ENCODE measurements at places on chromosomes 11 and 22.

DNA sequence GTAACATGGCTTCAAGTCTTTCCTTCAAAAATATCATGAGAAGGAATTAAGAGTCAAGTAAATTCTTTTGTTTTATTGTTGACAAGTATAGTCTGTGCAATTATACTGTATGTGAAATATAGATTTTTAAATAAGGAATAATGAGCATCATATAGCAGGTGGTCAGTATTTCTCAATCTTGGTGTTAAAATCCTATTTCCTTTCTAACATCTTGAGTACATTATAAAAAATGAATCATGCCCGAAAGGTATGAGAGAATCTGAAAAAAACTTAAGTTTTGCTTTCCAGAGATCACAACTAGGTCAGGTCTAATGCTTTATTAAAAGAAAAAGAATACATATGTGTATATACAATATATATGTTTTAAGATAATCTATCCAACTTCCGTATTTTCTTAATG lies 53.1 kb downstream of the KIF18A start:
- no peak for DNase-seq

- DNase-seq = no peak
Measured at GRCh38 chr11:62012832-62013461, 45.5 kb upstream of the FTH1 start.

DNA sequence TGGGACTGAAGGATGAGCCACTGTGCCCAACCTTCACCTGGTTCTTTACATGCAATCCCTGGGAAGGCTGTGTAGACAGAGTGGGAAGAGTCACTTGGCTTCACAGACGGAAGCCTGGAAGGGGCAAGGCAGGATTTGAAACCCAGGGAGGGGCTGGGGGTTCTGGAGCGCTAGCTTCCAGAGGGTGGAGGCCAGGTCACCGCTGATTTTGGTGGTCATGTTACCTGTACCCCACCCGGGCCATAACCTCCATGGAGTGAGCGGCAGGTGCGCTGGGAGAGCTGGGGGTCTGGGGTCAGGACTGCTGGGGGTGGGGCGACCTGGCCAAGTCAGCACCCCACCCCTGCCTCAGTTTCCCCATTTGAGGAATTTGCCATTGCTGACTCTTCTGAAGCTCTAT lies 38.3 kb downstream of the PDGFB start:
- DNase-seq = no peak

- no peak for DNase-seq
Measured at GRCh38 chr22:30267382-30268302, 991 bp upstream of the OSM start.

DNA sequence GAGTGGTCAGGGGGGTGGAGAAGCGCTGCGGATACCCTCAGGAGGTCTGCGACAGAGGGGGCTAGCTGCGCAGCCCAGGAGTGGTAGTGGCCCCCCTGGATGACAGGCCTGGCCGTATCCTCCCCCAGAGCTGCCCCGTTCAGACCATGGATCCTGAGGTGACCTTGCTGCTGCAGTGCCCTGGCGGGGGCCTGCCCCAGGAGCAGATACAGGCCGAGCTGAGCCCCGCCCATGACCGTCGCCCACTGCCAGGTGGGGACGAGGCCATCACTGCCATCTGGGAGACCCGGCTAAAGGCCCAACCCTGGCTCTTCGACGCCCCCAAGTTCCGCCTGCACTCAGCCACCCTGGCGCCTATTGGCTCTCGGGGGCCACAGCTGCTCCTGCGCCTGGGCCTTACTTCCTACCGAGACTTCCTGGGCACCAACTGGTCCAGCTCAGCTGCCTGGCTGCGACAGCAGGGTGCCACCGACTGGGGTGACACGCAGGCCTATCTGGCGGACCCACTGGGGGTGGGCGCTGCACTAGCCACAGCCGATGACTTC lies 505 bp downstream of the NUDT22 start:
- DNase-seq = peak; percentile 59

DNA sequence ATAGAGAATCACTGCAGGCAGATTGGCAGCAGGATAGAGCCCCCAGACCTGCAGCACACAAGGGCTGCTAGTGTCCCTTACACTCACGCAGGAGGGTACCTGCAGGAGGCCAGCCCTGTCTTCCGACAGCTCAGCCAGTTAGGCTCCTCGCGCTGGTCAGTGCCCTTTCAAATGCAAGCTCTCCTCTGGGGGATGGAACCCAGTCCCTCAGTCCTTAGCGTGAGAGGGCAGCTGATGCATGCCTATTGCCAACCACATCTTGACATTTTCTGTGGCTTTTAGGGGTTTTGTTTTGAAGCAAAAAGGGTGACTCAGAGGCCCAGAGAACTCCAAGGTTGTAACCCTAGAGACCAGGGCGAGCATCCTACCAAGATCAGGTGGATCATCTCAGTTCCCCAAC lies 40.0 kb downstream of the WNT11 start:
- DNase-seq = no peak

DNA sequence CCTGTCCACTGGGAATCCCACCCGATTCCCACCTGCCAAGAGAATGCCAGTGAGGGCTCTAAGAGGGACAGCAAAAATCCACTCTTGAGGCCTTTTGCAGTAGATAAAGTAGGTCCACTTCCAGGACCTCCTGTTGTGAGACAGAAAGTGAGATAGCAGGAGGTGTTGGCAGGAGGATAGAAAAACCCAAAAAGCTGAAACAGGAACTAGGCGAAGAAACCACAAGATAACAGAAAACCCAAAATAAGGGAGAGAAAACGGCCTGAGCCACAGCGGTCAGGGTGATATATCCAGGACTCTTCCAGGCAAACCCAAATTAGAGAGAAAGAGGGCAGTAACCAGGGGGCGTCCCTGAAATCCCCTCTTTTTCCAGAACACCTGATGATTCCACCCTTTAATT lies 79.7 kb upstream of the LINC01488 start:
- DNase-seq = no peak

DNA sequence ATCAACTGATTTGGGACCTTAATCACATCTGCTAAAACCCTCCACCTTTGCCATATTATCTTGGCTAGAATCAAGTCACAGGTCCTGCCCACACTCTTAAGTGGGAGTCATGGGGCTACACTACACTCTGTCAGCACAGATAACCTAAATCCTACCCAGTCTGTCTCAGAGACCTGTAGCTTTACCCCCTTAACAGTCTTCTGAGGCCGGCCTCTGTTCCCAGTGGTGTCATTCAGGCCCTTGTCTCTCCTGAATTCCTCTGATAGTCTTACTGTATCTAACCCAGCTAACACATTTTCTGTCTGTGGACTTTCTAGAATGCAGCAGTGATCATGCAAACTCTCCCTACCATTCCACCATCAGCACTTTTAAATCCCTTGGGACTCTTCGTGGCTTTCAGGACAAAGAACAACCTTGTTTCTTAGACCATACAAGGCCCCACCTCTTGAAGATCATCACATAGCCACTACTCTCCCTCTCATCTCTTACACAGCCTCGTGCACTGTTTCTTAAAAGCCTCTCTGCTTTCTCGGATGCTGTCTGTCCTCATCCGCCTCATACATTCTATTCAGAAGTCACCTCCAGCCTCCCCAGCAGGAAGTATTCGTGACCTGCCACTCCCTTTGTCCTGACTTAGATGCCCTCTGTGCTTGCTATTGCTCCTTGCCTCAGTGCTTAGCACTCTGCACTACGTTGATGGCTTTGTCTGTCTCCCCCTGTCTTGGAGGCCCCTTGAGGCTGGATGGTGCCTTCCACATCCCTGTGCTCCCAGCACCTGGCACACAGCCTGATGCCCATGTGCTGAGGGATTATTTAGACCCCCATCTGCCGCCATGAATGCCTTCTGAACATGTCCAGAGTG lies 57.9 kb downstream of the PANX1 start:
- DNase-seq = no peak

DNA sequence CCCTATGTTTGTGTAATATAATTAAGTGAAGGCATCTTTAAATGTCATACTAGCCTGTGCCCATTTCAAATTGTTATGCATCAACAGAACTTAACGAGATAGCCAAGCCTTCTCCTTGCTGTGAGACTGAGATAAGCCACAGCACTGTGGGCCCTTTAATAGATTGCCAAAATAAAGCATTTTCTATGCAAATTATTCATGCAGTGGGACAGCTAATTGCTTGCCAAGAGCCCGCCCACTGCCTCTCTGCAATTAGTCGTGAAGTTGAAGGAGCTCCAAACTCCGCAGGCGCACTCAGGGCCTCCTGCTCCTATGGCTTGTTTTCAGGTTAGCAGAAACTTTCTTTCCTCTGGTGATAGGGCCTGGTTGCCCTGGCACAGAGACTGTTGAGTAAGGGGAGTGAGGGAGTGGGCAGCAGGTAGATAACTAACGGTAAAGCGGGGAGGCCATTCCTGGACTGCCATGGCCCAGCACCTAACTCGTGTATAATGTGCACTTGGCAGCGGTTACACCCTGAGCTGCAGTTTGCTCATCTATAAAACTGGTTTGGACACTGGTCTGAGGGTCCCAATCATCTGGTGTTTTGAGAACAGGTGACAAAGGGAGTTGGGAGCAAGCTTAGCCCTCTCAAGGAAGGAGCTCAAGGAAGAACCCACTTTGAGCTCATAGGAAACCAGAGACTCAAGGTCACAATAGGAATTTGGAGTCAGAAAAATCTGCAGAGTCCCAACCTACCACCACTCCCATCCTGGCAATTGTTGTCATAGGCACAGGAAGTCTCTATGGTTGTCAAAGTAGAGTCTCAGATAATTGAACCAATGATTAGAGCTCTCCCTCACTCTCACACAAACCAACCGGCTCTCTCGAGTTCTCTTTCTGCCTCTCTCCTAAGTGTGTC lies 33.9 kb upstream of the RIC3 start:
- no peak for DNase-seq

DNA sequence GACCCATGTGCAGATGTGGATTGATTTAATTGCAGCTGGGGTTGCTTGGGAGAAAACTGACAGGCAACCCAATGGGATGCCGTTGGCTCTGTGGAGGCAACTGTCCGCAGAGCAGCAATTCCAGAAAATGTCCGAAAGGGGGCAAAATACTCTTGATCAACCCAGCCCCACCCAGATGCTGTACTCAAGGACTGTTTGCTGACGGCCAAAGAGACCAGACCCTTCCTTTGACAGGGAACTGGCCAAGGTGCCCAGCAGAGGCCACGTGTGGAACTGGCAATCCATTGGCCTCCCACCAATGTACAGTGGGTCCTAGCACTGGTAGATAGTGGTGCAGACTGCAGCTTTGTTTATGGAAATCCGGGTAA lies 29.7 kb upstream of the KCNA4 start:
- no peak for DNase-seq

- no peak for DNase-seq
Measured at GRCh38 chr11:61140416-61140815, 20.8 kb downstream of the VPS37C start.

GRCh38 chr22:46367707-46368191 lies 32.2 kb downstream of the TRMU start:
- DNase-seq = peak; percentile 73

- DNase-seq = no peak
Measured at GRCh38 chr11:76444065-76444383, 794 bp upstream of the EMSY start.

- peak; percentile 8 for DNase-seq
Measured at GRCh38 chr11:134607963-134608750, 196.1 kb upstream of the B3GAT1 start.

DNA sequence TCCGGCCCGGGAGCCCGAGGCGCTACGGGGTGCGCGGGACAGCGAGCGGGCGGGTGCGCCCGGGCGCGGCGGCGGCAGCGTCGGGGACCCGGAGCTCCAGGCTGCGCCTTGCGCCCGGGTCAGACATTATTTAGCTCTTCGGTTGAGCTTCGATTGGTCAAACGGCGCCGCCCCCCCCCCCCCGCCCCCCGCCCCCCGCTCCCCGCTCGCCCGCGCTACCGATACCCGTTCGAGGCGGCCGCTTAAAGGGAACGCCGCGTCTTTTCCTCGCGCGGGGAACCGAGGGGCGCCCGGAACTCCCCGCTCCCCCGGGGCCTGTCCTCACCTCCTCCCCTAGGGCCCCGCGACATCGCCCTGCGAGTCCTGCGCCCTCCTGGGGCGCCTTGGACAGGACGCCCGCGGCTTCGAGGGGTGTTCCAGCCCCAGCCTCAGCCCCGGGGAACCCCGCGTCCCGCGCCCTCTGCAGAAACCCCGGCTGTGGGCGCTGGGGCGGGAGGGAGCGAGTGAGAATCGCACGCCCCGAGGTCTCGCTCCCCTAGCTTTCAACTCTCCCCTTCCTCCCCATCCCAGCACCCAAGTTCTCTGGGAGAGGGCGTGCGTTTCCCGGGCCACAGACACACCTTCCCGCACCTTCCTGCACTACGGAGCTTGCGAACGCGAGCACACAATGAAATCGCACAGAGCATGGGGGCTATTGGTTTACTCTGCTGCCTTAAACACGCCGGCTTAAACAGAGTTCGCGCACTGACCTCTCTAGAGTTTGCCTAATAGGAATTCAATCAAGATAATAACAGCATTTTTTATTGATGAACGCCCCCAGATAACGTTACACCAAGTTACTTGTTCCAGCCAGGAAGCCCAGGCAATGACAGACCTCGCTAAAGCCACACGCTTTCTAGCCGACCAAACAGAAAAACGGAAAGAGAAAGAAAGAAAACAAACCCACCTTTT lies at the start of gene BDNF:
BDNF (minus strand) TSS at position 105 of the 951 bp plus-strand sequence. CDS start 41,891 bp downstream, outside the sequence.
- DNase-seq = no peak

GRCh38 chr11:8867035-8867434 lies 44.0 kb upstream of the AKIP1 start:
- DNase-seq = no peak

DNA sequence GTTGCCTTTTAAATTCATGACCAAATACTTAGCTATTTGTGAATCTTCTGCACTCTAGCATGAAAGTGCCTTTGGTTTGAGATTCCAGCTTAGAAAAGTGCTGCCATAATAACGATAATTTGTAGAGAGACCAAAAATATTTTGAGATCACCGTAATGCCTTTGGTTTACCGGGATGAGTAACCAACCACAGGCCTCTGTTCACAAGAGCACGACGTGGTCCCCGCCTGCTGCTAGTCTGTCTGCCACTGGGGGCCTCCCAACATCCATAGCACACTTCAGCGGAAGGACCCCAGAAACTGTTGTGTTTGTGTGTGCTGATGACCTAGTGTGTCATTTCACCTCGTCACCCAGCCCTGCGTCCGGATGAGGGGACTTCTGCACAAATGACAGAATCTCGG lies 67.0 kb upstream of the RASSF10 start:
- DNase-seq = no peak

DNA sequence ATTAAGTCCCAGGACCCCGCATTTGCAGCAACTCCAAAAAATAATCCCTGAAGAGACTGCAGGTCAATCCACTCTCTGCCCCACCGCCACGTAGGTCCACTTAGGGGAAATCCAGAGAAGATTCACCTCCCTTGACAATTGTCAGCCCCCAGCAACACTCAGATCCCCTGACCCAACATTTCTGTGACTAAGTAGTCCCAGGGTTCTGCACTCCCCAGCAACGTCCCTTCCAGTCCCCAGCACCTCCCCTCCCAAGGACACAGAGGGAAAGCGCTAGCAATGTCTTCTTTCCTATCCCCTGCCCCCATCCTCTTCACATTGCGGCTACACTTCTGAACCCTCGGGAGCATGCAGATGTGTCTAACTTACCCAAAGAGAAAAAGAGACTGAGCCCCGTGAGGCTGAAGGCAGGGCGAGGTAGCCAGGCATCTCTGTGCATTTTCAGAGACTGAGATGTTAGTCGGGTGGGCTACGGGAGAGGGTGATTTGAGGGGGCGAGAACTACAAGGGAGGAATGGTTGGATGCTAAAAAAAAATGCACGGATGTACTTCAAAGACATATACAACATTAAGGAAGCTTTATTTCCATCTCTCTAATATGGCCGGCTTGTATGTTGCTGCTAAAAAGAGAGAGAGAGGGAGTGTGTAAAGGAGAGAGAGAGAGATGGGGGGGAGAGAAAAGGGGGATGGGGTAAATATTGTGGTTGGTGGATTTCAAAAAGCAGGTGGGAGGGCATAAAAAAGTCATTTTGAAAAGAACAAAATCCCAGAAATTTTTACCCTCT lies at the start of gene SCN2B:
SCN2B (minus strand) TSS at position 647 of the 785 bp plus-strand sequence; CDS start at position 439, 208 bp downstream.
- no peak for DNase-seq

Measured in DMS153 (cell line).